ENCODE measurements at places on chromosomes 13 and 19. TPM values are rescaled to one million over a fixed set of nuclear protein-coding genes. Genes with fewer than 3 reads are reported as not detected.

MEDAG gene
- 3.6 TPM for total RNA-seq

ZNF112 gene
- 8.3 TPM for total RNA-seq

SLC5A5 gene
- total RNA-seq: not detected

NCCRP1 gene
- 11.7 TPM for total RNA-seq

GEMIN7 gene
- 10.0 TPM for total RNA-seq

RAB3A gene
- 3.0 TPM for total RNA-seq

PLIN5 gene
- total RNA-seq: 7.5 TPM

KIR3DL1 gene
- total RNA-seq: not detected

PDE4A gene
- total RNA-seq: 2.4 TPM

ZNF575 gene
- total RNA-seq: 0.79 TPM

ZNF844 gene
- 13.2 TPM for total RNA-seq

CATSPERD gene
- not detected for total RNA-seq

TEKTIP1 gene
- total RNA-seq: not detected

ZNF772 gene
- total RNA-seq: 13.9 TPM

GPR183 gene
- 29.7 TPM for total RNA-seq

AXL gene
- 36.2 TPM for total RNA-seq

STAP2 gene
- 25.5 TPM for total RNA-seq

DNA sequence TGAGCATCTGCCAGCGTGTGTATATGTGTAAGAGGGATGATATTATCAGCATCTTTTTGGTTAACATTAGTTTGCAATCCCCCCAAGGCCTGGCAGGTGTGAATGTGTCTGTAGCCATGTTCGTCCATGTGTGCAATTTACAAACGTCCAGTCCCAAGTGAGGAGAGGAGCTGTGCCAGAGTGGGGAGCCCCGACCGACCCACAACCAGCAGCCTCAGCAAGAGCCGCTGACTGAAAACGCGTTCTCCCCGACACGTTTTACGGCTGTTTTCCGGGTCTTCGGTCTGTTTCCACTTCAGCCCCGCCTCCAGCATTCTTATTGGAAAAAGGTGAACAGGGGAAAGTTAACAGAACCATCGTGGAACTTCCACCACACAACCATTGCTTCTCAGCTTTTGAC lies 119.1 kb upstream of the SOX1 start:
- DNase-seq: no peak

DNA sequence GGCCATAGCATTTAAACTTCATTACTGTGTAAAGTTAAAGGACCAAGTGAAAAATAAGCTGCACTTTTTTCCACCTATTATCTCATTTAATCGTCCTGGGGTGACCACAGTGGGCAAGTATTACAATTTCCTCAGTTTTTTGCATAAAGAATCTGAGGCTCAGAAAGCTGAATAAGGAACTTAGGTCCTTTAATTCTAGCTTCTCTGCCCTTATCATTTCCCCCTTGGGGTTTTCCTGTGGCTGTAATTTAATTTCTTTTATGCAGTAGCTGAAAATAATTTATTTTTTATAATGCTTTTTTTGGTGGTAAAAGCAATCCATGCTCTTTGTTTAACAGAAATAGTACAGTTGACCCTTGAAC lies 59.8 kb upstream of the RCBTB2 start:
- no peak for DNase-seq

GRCh38 chr13:52798770-52799430 lies 49.5 kb downstream of the PCDH8 start:
- no peak for DNase-seq

GRCh38 chr13:106133025-106133424 lies 402.4 kb downstream of the EFNB2 start:
- DNase-seq: no peak

DNA sequence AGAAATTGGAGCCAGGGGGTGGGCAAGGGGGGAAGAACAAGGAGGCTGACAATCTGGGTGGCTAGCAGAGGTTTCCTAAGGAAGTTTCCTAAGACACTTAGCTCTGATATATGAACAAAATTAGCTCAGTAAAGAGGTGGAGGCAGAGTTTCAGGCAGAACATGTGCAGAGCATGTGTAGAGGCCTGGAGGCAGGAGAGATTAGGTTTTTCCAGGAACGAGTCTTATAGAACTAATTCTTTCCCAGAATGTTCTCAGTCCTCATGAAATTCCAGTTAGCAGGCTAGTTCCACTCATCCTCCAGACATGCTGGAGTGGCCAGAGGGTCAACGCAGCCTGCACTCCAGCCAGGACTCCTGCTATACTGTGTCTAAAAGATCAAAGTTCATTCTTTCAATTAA lies 184.7 kb downstream of the LACC1 start:
- peak; percentile 24 for DNase-seq

GRCh38 chr13:111865046-111865445 lies 201.9 kb upstream of the SOX1 start:
- no peak for DNase-seq

GRCh38 chr13:25691654-25692053 lies 319.9 kb downstream of the ATP8A2 start:
- DNase-seq: no peak

DNA sequence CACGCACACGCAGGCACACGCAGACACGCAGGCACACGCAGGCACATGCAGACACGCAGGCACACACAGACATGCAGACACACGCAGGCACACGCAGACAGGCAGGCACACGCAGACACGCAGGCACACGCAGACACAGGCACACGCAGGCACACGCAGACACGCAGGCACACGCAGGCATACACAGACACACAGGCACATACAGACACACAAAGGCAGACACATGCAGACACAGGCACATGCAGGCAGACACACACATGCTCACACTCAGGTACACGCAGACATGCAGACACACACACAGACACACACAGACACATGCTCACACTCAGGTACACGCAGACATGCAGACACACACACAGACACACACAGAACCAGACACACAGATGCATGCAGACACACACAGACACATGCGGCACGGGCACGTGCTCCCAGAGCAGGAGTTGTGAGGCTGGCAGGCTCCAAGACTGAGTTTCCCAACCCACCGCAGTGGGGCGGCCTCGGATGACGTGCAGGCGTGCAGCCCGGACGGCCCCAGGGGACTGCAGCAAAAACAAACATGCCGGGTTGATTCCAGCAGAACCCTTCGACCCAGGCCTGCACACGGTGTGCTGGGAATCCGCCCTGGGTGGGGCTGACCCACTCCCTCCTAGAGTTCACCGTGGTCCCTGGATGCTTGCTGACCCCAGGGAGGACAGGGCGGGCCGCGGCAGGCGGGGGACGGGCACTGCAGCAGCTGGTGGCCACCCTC lies 100.0 kb downstream of the GADD45B start:
- DNase-seq: no peak

- DNase-seq: no peak
Measured at GRCh38 chr13:60267498-60268202, 103.9 kb upstream of the DIAPH3 start.

GRCh38 chr13:71082631-71083030 lies 784.4 kb downstream of the DACH1 start:
- DNase-seq: no peak

DNA sequence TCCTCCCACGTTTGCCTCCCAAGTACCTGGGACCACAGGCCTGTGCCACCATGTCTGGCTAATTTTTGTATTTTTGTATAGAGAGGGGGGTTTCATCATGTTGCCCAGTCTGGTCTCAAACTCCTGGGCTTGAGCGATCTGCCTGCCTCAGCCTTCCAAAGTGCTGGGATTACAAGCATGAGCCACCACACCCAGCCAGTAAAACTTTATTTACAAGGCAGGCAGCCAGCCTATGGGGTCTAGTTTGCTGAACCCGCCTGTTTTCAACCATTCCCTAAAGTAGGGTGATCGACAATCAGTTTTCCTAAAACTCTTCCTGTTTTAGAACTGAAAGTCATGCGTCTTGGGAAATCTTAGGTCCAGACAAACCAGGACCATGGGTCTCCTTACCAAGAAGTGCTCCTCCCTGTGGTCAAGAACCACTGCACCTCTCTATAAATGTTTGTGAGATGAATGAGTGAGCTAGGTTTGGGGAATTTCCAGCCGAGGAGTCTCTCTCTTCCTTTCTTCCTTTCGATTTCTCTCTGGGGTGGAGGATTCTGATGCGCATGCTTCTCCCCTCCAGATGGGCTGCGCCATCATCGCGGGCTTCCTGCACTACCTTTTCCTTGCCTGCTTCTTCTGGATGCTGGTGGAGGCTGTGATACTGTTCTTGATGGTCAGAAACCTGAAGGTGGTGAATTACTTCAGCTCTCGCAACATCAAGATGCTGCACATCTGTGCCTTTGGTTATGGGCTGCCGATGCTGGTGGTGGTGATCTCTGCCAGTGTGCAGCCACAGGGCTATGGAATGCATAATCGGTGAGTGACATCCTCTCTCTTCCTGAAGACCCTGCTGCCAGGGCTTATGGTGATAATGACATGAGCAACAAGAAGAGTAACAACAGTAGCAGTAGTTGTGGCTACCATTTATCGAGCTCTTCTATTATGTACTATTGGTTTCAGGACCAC lies 38.7 kb downstream of the ADGRE1 start:
- DNase-seq: no peak

- no peak for DNase-seq
Measured at GRCh38 chr13:114279758-114280355, 1.5 kb upstream of the UPF3A start.

DNA sequence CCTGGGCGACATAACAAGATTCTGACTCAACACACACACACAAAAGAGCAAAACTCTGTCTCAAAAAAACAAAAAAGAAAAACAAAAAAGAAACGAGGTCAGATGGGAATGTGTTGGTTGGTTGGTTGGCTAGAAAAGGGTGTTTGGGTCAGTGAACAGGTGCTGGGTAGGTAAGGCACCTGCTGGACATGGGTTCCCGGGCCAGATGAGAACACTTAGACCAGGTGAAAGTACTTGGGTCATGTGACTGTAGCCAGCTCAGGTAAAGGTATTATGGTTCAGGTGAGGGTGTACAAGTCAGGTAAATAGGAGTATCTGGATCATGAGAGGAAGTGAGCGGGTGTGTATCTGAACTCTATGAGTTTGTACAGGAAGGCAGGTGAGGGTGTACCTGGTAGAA lies 14.5 kb upstream of the ZNF414 start:
- DNase-seq: no peak

- DNase-seq: no peak
Measured at GRCh38 chr13:21235174-21235573, 58.7 kb downstream of the MRPL57 start.

- no peak for DNase-seq
Measured at GRCh38 chr19:5809053-5809452, 4.2 kb downstream of the NRTN start.
